ENCODE measurements at places on chromosomes 2 and 18. TPM values are rescaled to one million over a fixed set of nuclear protein-coding genes. Genes with fewer than 3 reads are reported as not detected.

MGAT4A gene
- total RNA-seq: 7.5 TPM

SERPINB10 gene
- 0.04 TPM for total RNA-seq

ITGA4 gene
- 19.5 TPM for total RNA-seq

RALB gene
- 42.4 TPM for total RNA-seq

POTEC gene
- not detected for total RNA-seq

- H3K4me1 ChIP-seq: no peaks in the 10 kb centered on the region
- H3K4me3 ChIP-seq: no peak overlapping the region
- H3K27ac ChIP-seq: no peak overlapping the region
- no peaks in the 10 kb centered on the region for H3K36me3 ChIP-seq
- H3K27me3 ChIP-seq: no peaks in the 10 kb centered on the region
Observed at GRCh38 chr2:41137031-41137430, 685.1 kb upstream of the SLC8A1 start.

- H3K4me3 ChIP-seq: no peak overlapping the region
- no peak overlapping the region for H3K27ac ChIP-seq
- no peak for DNase-seq
- no peaks in the 10 kb centered on the region for H3K27me3 ChIP-seq
- no peaks in the 10 kb centered on the region for H3K36me3 ChIP-seq
Observed at GRCh38 chr2:14358339-14358738, 274.2 kb upstream of the LRATD1 start.

DNA sequence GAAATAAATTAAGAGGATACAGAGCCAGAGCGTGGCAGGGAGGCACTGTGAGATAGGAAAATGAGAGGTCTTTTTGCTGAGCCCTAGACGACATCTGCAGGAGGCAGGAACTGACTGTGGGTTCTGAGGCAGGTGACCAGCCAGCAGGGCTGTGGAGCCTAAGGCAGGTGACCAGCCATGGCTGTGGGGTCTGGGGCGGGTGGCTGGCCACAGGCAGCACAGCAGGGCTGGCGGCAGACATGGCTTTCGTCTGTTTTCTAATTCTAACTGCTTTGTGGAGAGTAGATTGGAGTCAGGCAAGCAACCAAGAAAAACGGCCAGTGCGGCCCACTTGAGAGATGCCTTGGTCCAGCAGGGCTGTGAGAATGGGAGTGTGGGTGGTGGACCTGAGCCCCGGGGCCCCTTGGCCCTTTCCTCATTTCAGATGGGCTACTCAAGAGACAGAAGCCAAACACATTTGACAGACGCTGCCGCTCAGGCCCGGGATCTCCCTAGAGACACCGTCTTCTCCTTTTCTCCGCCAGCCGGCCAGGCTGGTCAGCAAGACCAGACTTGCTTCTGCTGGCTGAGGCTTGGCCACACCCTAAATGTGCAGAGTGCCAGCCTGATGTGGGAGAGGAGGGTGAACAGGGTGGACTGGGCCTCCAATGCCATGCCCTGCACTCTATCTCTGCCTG lies 19.7 kb upstream of the GNAL start:
- H3K27me3 ChIP-seq: peaks cover 11% of the 10 kb centered on the region
- no peaks in the 10 kb centered on the region for H3K36me3 ChIP-seq
- no peak for DNase-seq

GRCh38 chr2:202278944-202279343 lies 13.4 kb downstream of the NOP58 start:
- no peaks in the 10 kb centered on the region for H3K27me3 ChIP-seq
- H3K27ac ChIP-seq: no peak overlapping the region
- H3K4me3 ChIP-seq: no peak overlapping the region
- H3K36me3 ChIP-seq: peaks cover 49% of the 10 kb centered on the region

DNA sequence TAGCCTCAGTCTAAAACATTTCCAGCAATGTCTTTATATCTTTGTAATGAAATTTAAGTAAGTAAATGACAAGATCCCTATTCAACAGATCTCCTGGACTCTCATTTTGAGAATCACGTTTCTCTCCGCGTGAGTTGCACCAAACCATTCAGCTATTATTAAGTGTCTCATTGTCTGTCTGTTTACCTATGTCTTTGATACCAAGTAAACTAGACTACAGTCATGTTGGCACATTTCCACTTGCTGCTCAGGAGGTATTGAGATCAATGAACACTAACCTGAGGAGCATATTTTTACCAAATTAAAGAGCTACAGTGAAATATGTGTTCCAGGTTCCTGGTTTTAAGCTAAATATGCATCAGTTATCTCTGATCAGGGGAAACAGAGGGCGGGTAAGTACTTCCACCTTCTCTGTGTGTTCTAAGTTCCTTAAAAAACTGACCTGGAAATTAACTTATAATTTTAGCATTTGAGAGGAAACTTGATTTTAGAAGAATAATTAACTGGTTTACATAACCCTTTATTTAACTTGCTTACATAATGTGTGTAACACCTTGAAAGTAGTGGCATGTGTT lies 125.8 kb downstream of the OSBPL6 start:
- H3K4me1 ChIP-seq: peaks cover 2% of the 10 kb centered on the region
- no peak for DNase-seq
- no peak overlapping the region for H3K4me3 ChIP-seq
- H3K27me3 ChIP-seq: no peaks in the 10 kb centered on the region

GRCh38 chr18:69969491-69969890 lies 21.8 kb upstream of the CD226 start:
- no peaks in the 10 kb centered on the region for H3K36me3 ChIP-seq
- H3K4me3 ChIP-seq: no peak overlapping the region
- no peak overlapping the region for H3K27ac ChIP-seq
- H3K4me1 ChIP-seq: no peaks in the 10 kb centered on the region

DNA sequence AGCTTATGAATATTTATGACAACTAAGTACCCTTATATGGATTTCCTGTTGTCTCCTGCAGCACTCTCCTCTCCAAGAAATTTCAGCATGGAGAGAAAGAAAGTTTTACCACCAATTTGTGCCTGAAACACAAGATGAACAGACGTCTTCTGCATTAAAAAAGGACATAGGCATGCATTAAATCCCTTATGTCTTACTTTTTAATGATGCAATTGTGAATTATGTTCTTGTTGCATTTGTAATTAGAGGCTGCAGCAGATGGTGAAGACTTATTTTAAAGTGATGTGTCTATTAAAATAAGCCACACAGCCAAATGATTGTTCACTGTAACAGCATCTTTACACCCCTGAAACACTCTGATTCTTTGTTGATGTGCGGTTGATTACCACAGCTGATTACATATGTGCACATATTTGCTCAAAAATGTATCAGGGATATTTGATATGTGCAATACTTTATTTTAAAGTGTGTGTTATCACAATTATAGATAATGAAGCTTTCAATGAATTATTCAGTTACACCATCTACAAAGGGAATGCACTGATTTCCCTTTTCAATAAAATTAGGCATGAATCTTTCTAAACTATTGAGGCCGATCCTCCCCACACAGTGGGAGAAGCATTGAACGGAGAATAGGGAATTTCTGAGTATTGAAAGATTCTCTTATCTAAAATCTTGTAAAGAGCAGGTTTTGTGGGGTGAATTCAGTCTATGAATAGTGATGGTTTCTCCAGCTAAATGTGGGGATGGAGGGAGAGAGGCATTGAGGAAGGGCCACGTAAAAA lies 585.1 kb downstream of the SLC4A3 start:
- no peak overlapping the region for H3K27ac ChIP-seq
- peaks cover 9% of the 10 kb centered on the region for H3K4me1 ChIP-seq
- no peaks in the 10 kb centered on the region for H3K36me3 ChIP-seq
- DNase-seq: no peak

- H3K27ac ChIP-seq: no peak overlapping the region
- peaks cover 2% of the 10 kb centered on the region for H3K27me3 ChIP-seq
- DNase-seq: no peak
- no peak overlapping the region for H3K4me3 ChIP-seq
Observed at GRCh38 chr2:176536439-176537133, 267.3 kb downstream of the MTX2 start.

GRCh38 chr18:48694295-48694694 lies 155.5 kb downstream of the CTIF start:
- peaks cover 3% of the 10 kb centered on the region for H3K36me3 ChIP-seq
- H3K27ac ChIP-seq: no peak overlapping the region
- H3K4me3 ChIP-seq: no peak overlapping the region
- no peaks in the 10 kb centered on the region for H3K27me3 ChIP-seq

- peaks cover 2% of the 10 kb centered on the region for H3K4me1 ChIP-seq
- H3K27me3 ChIP-seq: no peaks in the 10 kb centered on the region
- no peaks in the 10 kb centered on the region for H3K36me3 ChIP-seq
- H3K4me3 ChIP-seq: no peak overlapping the region
- no peak overlapping the region for H3K27ac ChIP-seq
Observed at GRCh38 chr18:27855486-27855885, 321.4 kb downstream of the CDH2 start.

DNA sequence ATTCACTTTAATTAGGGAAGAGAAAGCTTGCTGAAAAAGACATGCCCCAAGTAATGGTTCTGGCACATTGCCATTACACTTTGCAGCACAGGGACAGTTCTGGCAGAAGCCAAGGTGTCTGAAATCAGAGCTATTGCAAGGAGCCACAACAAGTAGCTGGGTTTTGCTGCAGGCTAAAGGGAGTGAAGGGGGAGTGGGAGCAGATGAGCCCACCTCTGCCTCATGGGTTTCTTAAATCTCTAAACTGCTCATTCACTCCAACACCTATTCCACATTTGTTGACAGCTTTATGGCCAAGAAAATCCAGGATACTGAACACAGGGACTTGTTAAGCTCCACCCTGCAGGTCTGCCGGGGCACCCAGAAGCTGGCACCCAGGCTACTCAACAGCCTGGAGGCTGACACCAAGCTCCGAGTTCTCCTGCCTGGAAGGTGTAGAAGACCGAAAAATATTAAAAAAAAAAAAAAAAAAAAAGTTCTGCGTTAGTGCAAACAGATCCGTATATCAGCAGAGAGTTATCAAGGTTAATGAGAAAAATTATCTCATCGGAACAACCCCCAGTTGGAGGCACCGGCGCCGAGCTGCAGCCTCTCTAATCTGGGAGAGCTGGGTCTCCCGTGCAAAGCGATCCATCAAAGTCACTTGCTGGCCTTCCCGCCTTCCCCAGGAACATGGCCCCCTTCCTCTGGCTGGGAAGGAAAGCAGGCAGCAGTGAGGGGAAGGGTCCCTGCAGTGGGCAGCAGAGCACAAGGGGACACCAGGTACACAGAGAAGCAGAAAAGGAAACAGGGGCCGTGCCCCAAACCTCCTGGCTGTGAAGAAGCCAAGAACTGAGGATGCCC lies 123.7 kb downstream of the HNMT start:
- H3K27me3 ChIP-seq: no peaks in the 10 kb centered on the region
- no peaks in the 10 kb centered on the region for H3K36me3 ChIP-seq
- H3K4me3 ChIP-seq: no peak overlapping the region
- no peak overlapping the region for H3K27ac ChIP-seq

- peaks cover 70% of the 10 kb centered on the region for H3K4me1 ChIP-seq
- H3K36me3 ChIP-seq: peaks cover 7% of the 10 kb centered on the region
- H3K27ac ChIP-seq: no peak overlapping the region
Observed at GRCh38 chr2:217735899-217736298, 266.9 kb downstream of the TNS1 start.

DNA sequence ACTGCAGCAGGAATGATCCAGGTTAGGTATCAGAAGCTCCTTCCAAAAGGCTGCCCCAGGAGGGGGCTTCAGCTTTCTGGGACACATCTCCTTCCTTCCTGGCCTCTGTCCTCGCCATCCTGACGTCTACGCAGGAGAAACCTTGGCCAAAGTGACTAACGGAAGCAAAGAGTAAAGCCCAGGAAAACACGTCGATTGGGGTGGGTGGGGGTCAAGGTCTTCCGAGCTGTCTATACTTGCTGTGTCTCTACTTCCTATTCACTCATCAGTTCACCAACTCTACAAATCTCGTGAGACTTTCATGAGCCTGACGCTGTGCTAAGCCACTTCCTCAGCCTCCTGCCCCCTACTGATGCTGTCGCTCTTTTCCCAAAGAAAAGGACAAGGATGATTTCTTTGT lies 212.6 kb downstream of the TNS1 start:
- no peak overlapping the region for H3K4me3 ChIP-seq
- no peaks in the 10 kb centered on the region for H3K27me3 ChIP-seq
- no peak overlapping the region for H3K27ac ChIP-seq
- peaks cover 3% of the 10 kb centered on the region for H3K36me3 ChIP-seq
- DNase-seq: no peak
- H3K4me1 ChIP-seq: peaks cover 17% of the 10 kb centered on the region
